ENCODE measurements at places on chromosomes 7 and 10. TPM values are rescaled to one million over a fixed set of nuclear protein-coding genes. Genes with fewer than 3 reads are reported as not detected.

Gene IL6
- total RNA-seq = 18.3 TPM

Gene ADIRF
- total RNA-seq = 2.3 TPM

Gene MYOZ1
- 0.18 TPM for total RNA-seq

Gene DGKI
- 15.8 TPM for total RNA-seq

DNA sequence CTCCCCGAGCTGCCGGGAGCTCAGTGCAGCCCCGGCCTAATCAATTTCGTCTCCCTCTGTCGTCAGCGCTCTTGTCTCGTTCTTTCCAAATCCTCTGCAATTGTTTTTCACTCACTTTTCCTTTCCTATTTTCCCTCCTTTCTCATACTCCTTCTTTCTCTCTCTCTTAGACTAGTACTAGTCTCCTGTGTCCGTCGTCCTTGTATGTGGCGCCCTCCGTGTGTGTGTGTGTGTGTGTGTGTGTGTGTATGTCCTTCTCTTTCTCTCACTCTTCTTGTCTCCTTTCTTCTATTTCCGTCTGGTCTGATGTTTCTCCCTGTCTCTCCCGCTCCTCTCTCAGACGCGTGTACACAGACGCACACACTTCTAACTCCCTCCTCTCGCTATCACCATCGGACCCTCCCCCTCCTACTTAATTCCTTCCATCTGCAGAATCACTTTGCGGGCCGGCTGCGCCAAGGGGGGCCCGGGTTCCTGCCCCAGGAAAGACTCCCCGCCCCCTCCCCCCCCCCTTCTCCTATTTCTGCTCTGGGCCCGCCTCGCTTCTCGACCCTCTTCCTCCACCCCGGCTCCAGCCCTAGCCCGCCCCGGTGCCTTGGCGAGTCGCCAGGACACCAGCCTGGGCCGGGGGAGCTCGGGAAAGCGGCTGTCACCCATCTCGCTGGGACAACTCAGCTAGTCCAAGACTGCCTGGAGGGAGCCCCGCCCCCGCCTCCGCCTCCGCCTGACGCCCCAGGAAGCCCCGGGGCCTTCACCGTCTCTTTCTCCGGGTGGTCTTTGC, 743 bp upstream of the ZCCHC24 start:
- DNase-seq = peak; percentile 58

DNA sequence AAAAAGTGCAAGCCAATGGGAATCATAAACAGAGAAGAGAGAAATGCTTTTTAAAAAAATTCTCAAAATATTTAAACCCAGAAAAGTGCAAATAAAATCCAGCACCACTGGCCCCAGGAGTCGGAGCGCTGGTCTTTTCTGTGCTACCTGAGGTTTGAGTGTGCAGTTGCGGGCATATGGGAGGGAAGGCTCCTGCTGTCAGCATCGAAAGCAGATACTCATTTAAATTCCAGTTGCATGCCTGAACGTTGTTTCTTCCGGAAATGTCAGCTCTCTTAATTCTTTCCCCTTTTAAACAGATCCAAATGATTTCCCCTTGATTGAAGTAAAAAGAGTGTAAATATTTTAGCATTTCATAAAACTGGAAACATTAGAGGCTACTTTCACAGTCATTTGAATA, 240.5 kb upstream of the GPR26 start:
- DNase-seq = no peak

DNA sequence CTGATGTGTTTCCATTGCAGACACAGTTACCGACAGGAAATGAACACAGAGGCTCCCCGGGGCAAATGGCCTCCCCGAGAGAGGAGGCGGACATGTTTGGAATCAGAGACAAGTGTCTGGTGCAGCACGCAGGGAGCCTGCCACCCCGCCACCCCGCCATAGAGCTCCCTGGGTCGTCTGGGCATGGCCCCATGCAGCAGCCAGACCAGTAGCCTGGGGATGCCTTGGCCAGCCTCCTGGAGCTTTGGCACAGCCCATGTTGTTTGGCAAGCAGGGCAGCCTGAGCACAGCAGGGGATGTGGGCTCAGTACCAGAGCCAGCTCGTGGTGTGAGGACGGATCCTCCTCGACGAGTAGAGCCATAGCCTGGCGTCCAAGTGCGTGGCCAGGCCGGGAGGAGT, 80.8 kb downstream of the NKX6-2 start:
- no peak for DNase-seq

DNA sequence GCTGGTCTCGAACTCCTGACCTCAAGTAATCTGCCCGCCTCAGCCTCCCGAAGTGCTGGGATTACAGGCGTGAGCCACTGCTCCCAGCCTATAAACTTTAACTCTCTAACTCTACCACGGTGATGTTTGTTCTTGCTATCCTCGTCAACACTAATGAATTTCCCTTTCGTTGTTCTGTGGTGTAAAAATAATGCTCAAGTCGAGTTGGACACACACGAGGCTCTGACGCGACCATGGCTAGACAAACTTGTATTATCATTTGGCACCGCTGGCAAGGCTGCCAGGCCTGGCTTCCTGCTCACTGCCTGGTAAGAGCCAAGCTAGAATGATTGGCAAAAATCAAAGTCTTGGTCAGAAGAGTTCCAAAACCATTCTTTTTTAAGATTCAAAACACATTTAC, 167.0 kb upstream of the KLF6 start:
- DNase-seq = no peak

- peak; percentile 12 for DNase-seq
Measured at GRCh38 chr10:78384049-78384431, 350.4 kb downstream of the RPS24 start.

Data from IMR-90 (cell line).